ENCODE measurements at places on chromosomes 11 and 22. TPM values are rescaled to one million over a fixed set of nuclear protein-coding genes. Genes with fewer than 3 reads are reported as not detected.

Gene SYT7
- total RNA-seq = 23.2 TPM

Gene NLRP6
- not detected for total RNA-seq

GRCh38 chr11:76783896-76784813, 999 bp downstream of the TSKU start:
- H3K4me3 ChIP-seq = peak overlapping the region; percentile 92
- 0 out of 2 replicates have a peak, but pooled peaks cover 4% of the 10 kb centered on the region for H3K36me3 ChIP-seq
- H3K27ac ChIP-seq = peak overlapping the region; percentile 60
- H3K4me1 ChIP-seq = peaks cover 26% of the 10 kb centered on the region
- DNase-seq = peak; percentile 80
- H3K27me3 ChIP-seq = no peaks in the 10 kb centered on the region

GRCh38 chr11:105538588-105538987, 71.3 kb upstream of the GRIA4 start:
- no peak for DNase-seq
- no peaks in the 10 kb centered on the region for H3K27me3 ChIP-seq
- H3K4me3 ChIP-seq = no peak overlapping the region
- no peaks in the 10 kb centered on the region for H3K4me1 ChIP-seq
- no peaks in the 10 kb centered on the region for H3K36me3 ChIP-seq

Gene TSKU
- total RNA-seq = 39.2 TPM

DNA sequence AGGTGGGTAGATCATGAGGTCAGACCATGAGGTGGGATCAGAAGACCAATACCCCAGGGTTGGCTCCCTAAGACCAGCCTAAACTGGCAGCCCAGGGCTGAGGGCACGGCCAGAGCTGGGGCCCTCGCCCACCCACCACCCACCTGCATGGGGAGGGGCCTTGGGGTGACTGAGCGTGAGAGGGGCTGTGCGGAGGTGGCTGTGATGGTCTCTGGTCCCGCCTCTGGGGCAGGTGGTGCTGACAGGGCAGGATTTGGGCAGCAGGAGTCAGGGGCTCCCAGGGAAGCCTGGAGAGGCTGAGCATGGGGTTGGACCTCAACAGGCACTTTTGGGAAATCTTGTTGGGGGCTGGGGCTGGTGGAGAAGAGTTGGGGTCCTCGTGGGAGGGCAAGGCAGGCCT, 39.8 kb upstream of the MUC5AC start:
- H3K36me3 ChIP-seq = no peaks in the 10 kb centered on the region
- DNase-seq = no peak
- H3K27ac ChIP-seq = no peak overlapping the region

Gene OR56A1
- not detected for total RNA-seq

Gene KDM4D
- 2.7 TPM for total RNA-seq

DNA sequence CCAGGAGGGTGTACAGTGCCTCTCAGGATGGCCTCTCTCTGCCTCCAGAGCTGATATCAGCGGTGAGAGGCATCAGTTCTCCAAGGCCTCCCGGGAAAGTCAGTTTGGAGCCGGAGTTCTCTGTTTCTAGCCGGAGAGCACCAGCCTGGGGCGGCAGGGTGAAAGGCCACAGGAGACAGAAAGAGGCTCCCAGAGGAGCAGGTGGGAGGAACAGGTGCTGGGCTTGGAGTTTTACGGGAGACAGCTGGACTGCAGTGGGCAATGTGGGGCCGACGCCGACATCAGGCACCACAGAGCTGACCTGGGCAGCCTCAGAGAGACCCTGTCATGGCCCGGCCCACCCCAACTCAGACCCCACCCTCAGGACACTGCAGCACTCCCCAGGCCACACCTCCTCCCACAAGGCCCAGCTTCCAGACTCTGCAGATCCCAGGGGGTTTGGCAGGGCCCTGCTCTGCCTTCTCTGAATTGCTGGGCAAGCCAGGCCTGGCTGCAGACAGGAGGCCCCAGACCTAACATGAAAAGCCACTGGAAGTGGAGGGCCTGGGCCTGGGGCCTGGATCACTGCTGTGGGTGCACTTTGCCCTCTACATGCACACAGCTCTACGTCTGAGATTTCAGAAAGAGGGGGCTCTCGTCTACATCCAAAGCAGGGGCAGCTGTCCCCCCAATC, 885.6 kb downstream of the BRD1 start:
- H3K27me3 ChIP-seq = no peaks in the 10 kb centered on the region
- no peak overlapping the region for H3K4me3 ChIP-seq
- no peak for DNase-seq
- no peaks in the 10 kb centered on the region for H3K36me3 ChIP-seq
- H3K27ac ChIP-seq = no peak overlapping the region
- H3K4me1 ChIP-seq = no peaks in the 10 kb centered on the region

DNA sequence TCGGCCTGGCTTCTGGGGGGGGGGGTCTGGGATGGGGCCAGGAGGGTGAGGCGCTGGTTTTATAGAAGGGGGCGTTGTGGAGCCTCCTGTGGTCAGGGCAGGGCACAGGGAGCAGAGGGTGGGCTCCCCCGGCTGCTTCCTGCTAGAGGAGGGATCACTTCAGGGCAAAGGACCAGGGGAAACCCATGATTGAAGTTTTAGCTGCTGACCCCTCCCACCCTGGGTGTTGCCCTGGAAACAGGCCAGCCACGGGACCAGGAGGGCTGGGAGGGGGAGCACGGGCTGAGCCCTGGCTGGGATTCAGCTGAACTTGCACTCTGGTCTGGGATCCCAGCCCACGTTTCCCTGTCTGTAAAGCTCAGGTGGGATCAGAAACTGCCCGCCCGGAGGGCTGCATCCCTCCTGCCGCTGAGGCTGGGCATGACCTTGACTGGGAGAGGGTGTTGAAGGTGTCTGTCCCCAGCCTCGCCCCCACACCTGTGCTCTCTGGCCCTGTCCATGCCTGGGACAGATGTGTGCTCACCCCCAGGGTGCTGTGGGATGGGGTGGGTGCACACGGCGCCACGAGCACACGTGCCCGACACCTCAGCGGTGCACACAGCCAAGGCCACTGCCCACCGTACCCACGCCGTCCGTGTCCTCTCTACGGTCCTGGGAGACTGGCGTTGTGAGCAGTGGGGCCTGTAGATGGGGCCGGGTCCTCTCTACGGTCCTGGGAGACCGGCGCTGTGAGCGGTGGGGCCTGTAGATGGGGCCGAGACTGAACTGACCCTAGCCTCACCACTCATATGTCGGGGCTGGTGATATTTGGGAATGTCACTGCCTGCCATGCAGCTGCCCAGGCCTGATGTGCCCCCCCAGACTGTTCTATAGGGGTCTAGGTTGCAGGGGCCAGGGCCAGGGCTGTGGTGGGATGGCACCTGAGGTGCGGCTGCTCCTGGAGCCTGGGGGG, 2.3 kb downstream of the TSPAN4 start:
- DNase-seq = peak; percentile 74
- peak overlapping the region; percentile 100 for H3K4me3 ChIP-seq
- peaks cover 43% of the 10 kb centered on the region for H3K4me1 ChIP-seq
- H3K27ac ChIP-seq = peak overlapping the region; percentile 64

Gene DLG2
- total RNA-seq = 0.58 TPM

DNA sequence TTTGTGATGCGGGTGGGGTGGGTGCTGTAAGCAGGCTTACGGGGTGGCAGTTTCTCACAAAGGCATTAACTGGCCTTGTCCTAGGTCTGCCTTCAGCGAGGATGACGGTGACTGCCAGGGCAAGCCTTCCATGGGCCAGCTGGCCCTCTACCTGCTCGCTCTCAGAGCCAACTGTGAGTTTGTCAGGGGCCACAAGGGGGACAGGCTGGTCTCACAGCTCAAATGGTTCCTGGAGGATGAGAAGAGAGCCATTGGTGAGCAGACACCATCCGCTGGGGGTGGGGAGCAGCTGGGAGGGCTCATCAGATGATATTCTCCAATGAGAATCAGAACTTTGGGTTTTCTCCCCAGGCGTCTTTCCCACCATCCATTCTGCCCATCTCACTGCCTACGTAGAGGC, 5.8 kb downstream of the TCN2 start:
- peaks cover 14% of the 10 kb centered on the region for H3K4me1 ChIP-seq
- H3K4me3 ChIP-seq = no peak overlapping the region
- H3K27ac ChIP-seq = no peak overlapping the region
- no peak for DNase-seq

Gene HBB
- not detected for total RNA-seq

Gene ALDH3B2
- 0.40 TPM for total RNA-seq

GRCh38 chr22:34490886-34491285, 570.6 kb upstream of the LARGE1 start:
- H3K4me3 ChIP-seq = no peak overlapping the region
- no peak for DNase-seq
- no peaks in the 10 kb centered on the region for H3K36me3 ChIP-seq
- H3K27ac ChIP-seq = no peak overlapping the region

- DNase-seq = peak; percentile 9
- H3K27me3 ChIP-seq = no peaks in the 10 kb centered on the region
- no peaks in the 10 kb centered on the region for H3K36me3 ChIP-seq
- H3K4me3 ChIP-seq = no peak overlapping the region
- no peaks in the 10 kb centered on the region for H3K4me1 ChIP-seq
Measured at GRCh38 chr11:112837162-112837826, 123.9 kb upstream of the NCAM1 start.

GRCh38 chr11:82680252-82680651, 53.4 kb downstream of the FAM181B start:
- peak overlapping the region; percentile 15 for H3K27ac ChIP-seq
- H3K4me3 ChIP-seq = no peak overlapping the region
- peaks cover 26% of the 10 kb centered on the region for H3K4me1 ChIP-seq
- H3K27me3 ChIP-seq = peaks cover 7% of the 10 kb centered on the region

Gene FLRT1
- not detected for total RNA-seq

DNA sequence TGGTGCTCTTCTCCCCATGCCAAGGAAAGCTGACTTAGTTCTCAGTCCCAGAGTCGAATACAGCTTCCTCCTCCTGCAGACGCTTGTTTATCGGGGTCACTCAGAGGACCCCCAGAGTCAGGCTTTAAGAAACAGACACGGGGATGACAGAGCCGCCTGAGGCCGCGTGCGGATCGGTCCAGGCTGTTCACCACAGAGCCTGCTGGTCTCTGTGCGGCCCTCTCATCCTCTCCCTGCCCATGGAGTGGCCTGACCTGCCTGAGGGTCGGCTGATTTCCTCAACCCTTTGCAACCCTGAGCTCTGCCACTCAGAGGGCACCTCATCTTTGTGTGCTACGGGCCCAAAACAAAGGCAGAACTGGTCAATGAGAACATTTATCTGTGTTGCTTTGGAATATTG, 2.1 kb downstream of the GAL start:
- H3K27ac ChIP-seq = no peak overlapping the region
- H3K4me1 ChIP-seq = peaks cover 3% of the 10 kb centered on the region
- H3K27me3 ChIP-seq = peaks cover 20% of the 10 kb centered on the region
- H3K36me3 ChIP-seq = no peaks in the 10 kb centered on the region
- no peak overlapping the region for H3K4me3 ChIP-seq

DNA sequence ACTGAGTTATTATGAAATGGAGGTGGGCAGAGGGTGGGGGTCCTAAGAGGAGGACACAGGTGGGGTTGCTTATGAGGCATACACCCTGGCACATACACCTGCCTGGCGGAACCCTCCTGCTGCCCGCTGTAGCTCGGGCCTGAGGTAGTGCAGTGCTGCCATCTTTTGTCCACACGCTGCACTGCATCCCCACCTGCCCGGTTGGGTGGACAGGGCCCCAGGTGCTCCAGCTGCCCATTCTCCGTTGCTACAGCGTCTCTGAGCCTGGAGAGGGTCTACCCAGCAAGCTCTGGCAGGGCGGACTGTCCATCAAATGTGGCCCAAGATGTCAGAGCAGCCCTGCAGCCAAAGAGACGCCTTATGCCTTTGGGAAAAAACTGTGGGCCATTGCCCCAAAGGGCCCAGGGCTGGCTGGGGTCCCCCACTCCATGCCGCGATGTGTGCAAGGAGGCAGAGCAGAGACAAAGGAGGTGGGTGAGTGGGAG, 131.2 kb downstream of the BUD13 start:
- peak; percentile 80 for DNase-seq
- H3K4me3 ChIP-seq = no peak overlapping the region
- no peak overlapping the region for H3K27ac ChIP-seq
- no peaks in the 10 kb centered on the region for H3K4me1 ChIP-seq

DNA sequence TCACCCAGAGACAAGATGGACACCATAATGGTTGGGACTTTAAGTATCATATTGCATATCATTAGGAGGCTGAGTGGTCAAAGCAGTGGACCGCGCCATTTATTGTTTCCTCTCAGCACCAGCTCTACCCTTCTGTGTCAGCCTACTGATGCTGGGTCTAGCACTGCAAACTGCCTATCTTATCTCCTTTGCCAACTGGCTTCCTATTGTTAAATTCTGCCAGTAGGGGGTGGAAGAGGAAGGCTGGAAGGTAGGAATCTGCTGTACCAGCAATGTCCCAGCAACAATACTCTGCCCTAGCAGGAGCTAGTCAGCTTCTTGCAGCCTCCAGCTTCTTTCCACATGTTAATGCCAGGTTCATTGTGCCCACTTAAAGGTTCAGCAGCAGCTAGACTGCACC, 367.1 kb upstream of the PDGFD start:
- H3K36me3 ChIP-seq = no peaks in the 10 kb centered on the region
- no peak overlapping the region for H3K27ac ChIP-seq
- H3K4me3 ChIP-seq = no peak overlapping the region
- no peaks in the 10 kb centered on the region for H3K27me3 ChIP-seq
- DNase-seq = peak; percentile 57

DNA sequence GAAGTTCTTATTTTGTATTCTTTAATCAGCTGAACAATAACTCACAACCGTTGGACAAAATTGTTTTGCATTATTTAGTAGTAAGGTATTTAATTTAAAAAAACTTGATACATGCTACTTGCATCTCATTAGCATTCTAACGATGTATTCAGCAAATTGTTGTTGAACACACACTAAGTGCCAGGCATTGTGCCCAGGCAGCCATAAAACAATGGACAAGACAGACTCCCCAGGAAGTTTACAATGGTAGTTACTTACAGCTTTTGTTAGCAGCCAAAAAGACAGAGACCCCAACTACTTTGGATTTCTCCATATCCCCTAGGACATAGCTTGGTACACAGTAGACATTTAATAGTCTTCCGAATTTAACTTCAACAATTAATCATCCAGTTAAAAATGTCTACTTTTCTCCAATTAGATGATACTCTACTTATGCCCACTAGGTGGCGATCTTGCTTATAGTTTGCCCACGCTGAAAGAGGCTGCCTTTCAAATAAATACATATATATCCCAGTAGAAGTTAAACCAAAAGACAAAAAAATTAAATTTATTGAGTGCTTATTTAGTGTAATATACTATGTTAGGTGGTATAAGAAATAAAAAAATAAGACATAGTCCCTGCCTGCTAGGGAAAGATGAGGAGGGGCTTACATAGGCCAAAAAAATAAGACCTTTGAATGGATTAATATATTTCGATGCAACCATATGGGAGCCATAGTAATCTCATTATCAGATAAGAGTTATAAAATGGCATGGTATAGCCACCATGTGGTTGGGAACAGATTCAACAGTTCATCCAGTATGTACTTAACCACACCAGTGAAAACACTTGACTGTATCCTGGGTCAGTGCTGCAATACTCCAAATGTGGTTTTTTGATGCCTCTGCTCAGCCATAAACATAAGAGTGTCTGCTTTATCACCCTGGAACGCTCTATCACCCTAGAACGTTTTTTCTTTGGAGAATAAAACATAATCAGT, 2.0 kb upstream of the FJX1 start:
- H3K4me1 ChIP-seq = peaks cover 36% of the 10 kb centered on the region
- DNase-seq = peak; percentile 69
- H3K4me3 ChIP-seq = no peak overlapping the region
- peak overlapping the region; percentile 93 for H3K27ac ChIP-seq

Gene CHADL
- 1.2 TPM for total RNA-seq

- H3K27me3 ChIP-seq = no peaks in the 10 kb centered on the region
- no peak for DNase-seq
- peaks cover 7% of the 10 kb centered on the region for H3K4me1 ChIP-seq
- H3K4me3 ChIP-seq = no peak overlapping the region
Measured at GRCh38 chr22:44317123-44317444, 4.3 kb upstream of the SHISAL1 start.

Gene UCP2
- 6.4 TPM for total RNA-seq
